ENCODE measurements at places on chromosomes 12 and 14. TPM values are rescaled to one million over a fixed set of nuclear protein-coding genes. Genes with fewer than 3 reads are reported as not detected.

Gene SGPP1
- 22.3 TPM for total RNA-seq

Gene TSPAN19
- total RNA-seq: not detected

Gene PCK2
- total RNA-seq: 51.5 TPM

Gene CLMN
- total RNA-seq: 48.5 TPM

Gene DEGS2
- 1.1 TPM for total RNA-seq

Gene KCNH3
- 1.3 TPM for total RNA-seq

DNA sequence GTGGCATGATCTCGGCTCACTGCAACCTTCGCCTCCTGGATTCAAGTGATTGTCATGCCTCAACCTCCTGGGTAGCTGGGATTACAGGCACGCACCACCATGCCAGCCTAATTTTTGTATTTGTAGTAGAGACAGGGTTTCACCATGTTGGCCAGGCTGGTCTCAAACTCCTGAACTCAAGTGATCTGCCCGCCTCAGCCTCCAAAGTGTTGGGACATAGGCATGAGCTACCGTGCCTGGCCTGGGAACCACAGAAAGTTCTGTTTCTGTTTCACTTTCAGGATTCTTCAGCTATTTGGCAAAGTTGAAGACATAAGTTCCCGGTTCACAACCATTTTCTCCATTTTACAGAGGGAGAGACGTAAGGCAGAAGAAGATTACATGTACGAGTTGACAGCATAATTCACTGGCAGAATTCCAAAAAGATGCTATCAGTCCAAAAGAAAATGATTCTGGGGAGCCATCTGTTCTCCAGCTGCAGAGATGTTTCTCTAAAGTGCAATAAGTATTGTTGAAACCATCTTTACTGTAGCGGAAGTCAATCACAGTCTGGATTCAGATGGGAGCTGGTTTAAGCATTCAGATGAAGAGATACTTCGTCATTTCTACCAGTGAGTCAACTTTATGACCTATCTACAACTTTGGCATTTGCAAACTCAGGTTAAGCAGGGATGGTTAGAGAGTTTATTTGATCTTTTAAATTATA lies 8.1 kb upstream of the RNF34 start:
- peak overlapping the region; percentile 17 for H3K4me3 ChIP-seq
- H3K36me3 ChIP-seq: no peaks in the 10 kb centered on the region
- no peak overlapping the region for H3K27ac ChIP-seq
- no peaks in the 10 kb centered on the region for H3K4me1 ChIP-seq
- no peaks in the 10 kb centered on the region for H3K27me3 ChIP-seq
- no peak for DNase-seq

GRCh38 chr12:98401427-98401826 lies 114.0 kb upstream of the TMPO start:
- H3K4me1 ChIP-seq: no peaks in the 10 kb centered on the region
- DNase-seq: no peak
- H3K27ac ChIP-seq: no peak overlapping the region
- no peak overlapping the region for H3K4me3 ChIP-seq
- no peaks in the 10 kb centered on the region for H3K27me3 ChIP-seq

GRCh38 chr14:77120771-77121743 lies 20.5 kb downstream of the ZDHHC22 start:
- peak overlapping the region; percentile 12 for H3K27ac ChIP-seq
- DNase-seq: no peak

DNA sequence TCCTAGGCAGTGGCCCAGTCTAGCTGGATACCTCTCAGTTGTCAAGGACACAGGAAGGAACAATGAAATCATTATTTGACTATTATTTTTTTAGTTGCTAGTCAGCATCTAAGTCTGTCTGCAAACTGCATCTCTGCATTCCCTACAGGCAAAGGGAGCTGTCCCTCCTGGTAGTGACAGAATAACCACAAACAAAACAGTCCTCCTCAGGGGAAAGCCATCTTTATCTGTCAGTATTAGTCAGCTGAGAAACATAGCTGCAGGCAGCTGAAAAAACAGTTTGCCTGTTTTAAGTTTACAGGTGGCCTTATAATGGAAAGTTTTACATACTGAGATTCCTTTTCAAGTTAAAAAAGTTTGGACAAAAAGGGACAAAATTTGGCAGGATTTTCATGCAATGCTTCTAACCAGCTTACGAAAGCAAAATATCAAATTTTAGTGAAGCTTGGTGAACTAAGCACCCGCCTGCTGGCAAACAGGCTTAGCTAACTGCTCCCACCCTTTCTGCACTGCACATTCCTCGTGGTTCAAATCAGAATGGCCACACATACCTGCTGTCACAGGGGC lies 29.5 kb downstream of the SLC25A21 start:
- H3K27ac ChIP-seq: no peak overlapping the region
- H3K4me3 ChIP-seq: no peak overlapping the region
- DNase-seq: no peak
- H3K36me3 ChIP-seq: no peaks in the 10 kb centered on the region

GRCh38 chr12:132657004-132657727 lies 30.0 kb downstream of the POLE start:
- no peak for DNase-seq
- peaks cover 19% of the 10 kb centered on the region for H3K36me3 ChIP-seq
- no peak overlapping the region for H3K4me3 ChIP-seq
- H3K27ac ChIP-seq: no peak overlapping the region
- no peaks in the 10 kb centered on the region for H3K27me3 ChIP-seq

GRCh38 chr12:112480931-112481330 lies 62.2 kb downstream of the PTPN11 start:
- DNase-seq: no peak
- H3K27ac ChIP-seq: no peak overlapping the region
- no peaks in the 10 kb centered on the region for H3K4me1 ChIP-seq
- no peak overlapping the region for H3K4me3 ChIP-seq
- H3K36me3 ChIP-seq: no peaks in the 10 kb centered on the region

DNA sequence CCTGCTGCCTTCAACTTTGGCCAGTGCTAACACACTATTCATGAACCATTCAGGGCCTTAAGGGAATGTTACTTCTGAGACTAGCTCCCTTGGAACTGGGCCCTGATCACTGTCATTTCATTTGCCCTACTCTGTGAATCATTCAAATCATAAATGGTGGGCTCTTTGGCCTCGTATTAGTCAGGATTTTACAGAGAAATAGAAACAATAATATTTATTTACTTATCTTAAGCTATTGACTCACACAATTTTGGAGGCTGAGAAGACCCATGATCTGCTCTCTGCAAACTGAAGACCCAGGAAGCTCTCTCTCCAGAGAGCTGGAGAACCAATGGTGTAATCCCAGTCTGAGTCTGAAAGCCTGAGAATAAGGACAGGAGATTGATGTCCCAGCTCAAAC lies 398.5 kb downstream of the LRIG3 start:
- no peak for DNase-seq
- H3K4me3 ChIP-seq: no peak overlapping the region
- H3K4me1 ChIP-seq: no peaks in the 10 kb centered on the region
- no peak overlapping the region for H3K27ac ChIP-seq
- H3K36me3 ChIP-seq: no peaks in the 10 kb centered on the region

GRCh38 chr14:99887407-99887806 lies 94.2 kb downstream of the EML1 start:
- H3K4me1 ChIP-seq: no peaks in the 10 kb centered on the region
- H3K4me3 ChIP-seq: no peak overlapping the region
- DNase-seq: no peak
- H3K27ac ChIP-seq: no peak overlapping the region
- H3K27me3 ChIP-seq: no peaks in the 10 kb centered on the region

GRCh38 chr14:101719045-101719645 lies 42.4 kb upstream of the PPP2R5C start:
- peak overlapping the region; percentile 25 for H3K27ac ChIP-seq
- H3K4me1 ChIP-seq: no peaks in the 10 kb centered on the region
- H3K4me3 ChIP-seq: no peak overlapping the region
- no peaks in the 10 kb centered on the region for H3K36me3 ChIP-seq

DNA sequence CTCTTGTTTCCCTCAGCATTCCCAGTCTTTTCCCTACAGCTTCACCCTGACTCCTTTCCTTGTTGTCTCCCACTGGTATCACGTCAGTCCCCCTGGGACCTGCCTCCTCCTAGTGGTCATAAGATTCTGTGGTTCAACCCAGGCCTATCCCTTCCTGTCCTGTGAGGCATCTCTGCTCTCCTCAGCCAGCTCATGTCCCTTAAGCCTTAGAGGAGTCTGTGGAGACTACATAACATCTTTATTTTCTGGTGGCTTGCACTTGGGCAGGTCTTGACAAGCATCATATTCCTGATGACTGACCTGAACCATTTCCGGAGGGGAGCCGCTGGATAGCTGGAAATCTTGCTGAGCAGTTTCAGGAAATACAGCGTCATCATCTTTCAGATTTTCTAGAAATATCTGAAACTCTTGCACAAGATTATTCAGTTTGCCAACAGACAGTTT lies 688 bp downstream of the C12orf71 start:
- peak overlapping the region; percentile 77 for H3K27ac ChIP-seq
- no peaks in the 10 kb centered on the region for H3K36me3 ChIP-seq
- H3K4me3 ChIP-seq: no peak overlapping the region
- DNase-seq: peak; percentile 80
- H3K27me3 ChIP-seq: no peaks in the 10 kb centered on the region
- H3K4me1 ChIP-seq: no peaks in the 10 kb centered on the region

- no peaks in the 10 kb centered on the region for H3K4me1 ChIP-seq
- H3K4me3 ChIP-seq: no peak overlapping the region
- H3K27ac ChIP-seq: peak overlapping the region; percentile 80
- peaks cover 10% of the 10 kb centered on the region for H3K36me3 ChIP-seq
- DNase-seq: no peak
These were observed 31.0 kb upstream of the NPFF start for GRCh38 chr12:53538209-53538689.

GRCh38 chr12:93972411-93973208 lies 175.8 kb upstream of the PLXNC1 start:
- no peaks in the 10 kb centered on the region for H3K4me1 ChIP-seq
- no peak for DNase-seq
- no peak overlapping the region for H3K27ac ChIP-seq
- no peaks in the 10 kb centered on the region for H3K27me3 ChIP-seq
- H3K36me3 ChIP-seq: no peaks in the 10 kb centered on the region

- no peaks in the 10 kb centered on the region for H3K27me3 ChIP-seq
- H3K4me3 ChIP-seq: no peak overlapping the region
- no peaks in the 10 kb centered on the region for H3K36me3 ChIP-seq
- H3K4me1 ChIP-seq: no peaks in the 10 kb centered on the region
- H3K27ac ChIP-seq: no peak overlapping the region
These were observed 3.3 kb upstream of the KRT79 start for GRCh38 chr12:52837413-52837741.

DNA sequence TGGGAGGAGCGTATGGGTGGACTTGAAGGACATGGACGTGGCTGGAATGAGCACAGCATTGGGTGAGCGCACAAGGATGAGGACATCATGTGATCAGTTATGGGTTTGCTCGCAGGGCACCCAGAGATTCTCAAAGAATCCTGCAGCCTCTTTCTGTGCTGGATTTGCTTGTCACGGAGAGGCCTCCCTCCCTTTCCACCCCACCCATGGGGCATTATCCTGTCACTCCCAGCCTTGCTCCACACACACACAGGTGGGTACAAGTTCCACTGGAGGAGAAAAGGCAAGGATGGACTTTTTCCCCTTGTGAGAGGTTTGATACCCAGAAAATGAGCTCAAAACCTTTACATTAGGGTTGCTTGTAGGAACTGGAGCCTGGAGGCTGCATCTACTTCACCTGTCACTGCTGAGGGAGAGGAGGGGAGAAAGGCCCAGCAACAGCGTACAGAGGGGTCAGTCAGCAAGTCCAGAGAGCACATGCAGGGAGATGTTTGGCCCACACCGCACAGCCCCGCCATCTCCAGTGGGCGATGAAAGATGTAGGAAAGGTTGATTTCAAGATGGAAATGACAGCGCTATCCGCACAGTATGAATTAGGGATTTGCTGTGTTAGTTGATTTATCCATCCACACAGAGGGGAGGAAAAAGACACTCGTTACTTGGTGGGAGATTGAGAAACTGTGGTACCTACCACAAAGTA lies 112.7 kb downstream of the GCH1 start:
- H3K36me3 ChIP-seq: no peaks in the 10 kb centered on the region
- no peak for DNase-seq
- no peaks in the 10 kb centered on the region for H3K27me3 ChIP-seq

DNA sequence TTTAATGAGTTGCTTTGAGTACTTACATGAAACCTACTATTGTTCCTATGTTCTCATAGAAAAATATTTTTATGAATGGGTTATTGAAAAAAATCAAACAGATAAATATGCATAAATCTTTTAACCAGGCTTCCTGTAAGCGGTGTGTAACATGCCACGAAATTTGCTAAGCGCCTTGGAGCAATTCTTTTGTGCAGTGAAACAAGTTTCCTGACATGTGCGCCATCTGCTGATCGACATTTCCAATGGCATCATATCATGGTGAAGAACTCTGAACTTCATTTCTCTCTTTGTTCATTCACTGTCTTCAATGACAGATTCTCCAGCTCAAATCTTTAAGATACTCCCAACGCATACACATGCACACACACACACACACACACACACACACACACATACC lies 145.6 kb upstream of the NAV3 start:
- H3K27me3 ChIP-seq: no peaks in the 10 kb centered on the region
- no peak for DNase-seq
- no peaks in the 10 kb centered on the region for H3K36me3 ChIP-seq
- H3K27ac ChIP-seq: no peak overlapping the region
- no peak overlapping the region for H3K4me3 ChIP-seq

- DNase-seq: no peak
- H3K4me3 ChIP-seq: no peak overlapping the region
- H3K36me3 ChIP-seq: no peaks in the 10 kb centered on the region
- no peak overlapping the region for H3K27ac ChIP-seq
- no peaks in the 10 kb centered on the region for H3K4me1 ChIP-seq
- H3K27me3 ChIP-seq: no peaks in the 10 kb centered on the region
These were observed 40.8 kb downstream of the CCDC92 start for GRCh38 chr12:123931686-123932321.

DNA sequence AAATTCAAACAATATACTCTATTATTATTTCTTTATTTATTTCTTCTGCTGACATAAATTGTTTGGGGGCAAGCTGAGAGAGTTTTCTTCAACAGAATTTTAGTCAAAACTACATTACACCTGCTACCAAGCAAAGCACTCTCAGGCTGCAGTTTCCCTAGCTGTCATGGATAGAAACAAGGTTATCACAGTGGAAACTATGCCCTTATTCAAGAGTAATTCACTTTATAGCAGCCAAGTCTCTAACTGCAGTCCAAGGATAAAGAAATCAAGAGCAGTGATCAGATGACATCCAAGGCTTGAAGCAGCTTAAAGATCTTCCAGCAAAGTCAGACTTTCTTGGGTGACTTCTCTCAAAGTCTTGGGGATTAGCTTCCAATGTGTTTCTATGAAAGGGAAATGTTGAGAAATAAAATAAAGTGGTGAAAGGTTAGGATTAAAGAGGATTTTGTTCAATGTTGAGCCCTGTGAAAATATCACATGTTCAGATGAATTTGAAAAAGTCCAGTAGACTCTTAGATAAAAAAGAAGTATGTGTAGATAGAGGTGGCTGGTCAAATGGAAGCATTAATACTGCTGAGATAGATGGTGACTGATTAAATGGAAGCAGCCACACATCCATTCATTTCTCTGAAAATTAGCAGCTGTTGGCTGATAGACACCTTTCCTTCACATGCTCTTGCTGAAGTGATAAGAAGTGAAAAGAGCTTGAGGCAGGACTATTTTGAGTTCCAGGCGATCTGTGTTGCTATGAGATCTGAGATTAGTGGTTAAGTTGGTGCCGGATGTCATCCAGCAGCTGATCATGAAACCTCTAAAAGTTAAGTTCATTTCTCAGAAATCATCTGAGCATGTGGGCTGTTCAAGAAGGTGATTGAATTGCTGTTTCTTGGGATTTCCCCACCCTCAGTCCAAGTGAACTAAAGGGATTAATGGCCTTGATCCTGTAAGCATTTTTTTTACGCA lies 257.8 kb upstream of the BTG1 start:
- no peaks in the 10 kb centered on the region for H3K36me3 ChIP-seq
- no peaks in the 10 kb centered on the region for H3K27me3 ChIP-seq
- H3K4me3 ChIP-seq: no peak overlapping the region
- no peak for DNase-seq
- H3K4me1 ChIP-seq: no peaks in the 10 kb centered on the region

GRCh38 chr14:22314183-22314820 lies 274.7 kb downstream of the DAD1 start:
- DNase-seq: no peak
